ENCODE measurements at places on chromosomes 11 and 22.

DNA sequence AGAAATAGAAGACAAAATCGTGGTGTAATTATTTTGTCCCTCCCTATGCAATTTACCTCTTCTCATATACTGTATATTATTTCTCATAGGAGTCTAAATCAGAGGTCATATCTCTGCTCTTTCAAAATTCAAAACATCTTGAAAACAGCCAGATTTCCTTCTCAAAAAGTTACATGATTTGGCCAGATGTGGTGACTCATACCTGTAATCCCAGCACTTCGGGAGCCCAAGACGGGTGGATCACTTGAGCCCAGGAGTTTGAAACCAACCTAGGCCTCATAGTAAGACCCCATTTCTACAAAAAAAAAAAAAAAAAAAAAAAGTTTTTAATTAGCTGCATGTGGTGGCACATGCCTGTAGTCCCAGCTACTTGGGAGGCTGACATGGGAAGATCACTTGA lies 29.0 kb upstream of the DNAJB7 start:
- no peak for DNase-seq

GRCh38 chr11:132200353-132200936 lies 830.0 kb downstream of the NTM start:
- no peak for DNase-seq

DNA sequence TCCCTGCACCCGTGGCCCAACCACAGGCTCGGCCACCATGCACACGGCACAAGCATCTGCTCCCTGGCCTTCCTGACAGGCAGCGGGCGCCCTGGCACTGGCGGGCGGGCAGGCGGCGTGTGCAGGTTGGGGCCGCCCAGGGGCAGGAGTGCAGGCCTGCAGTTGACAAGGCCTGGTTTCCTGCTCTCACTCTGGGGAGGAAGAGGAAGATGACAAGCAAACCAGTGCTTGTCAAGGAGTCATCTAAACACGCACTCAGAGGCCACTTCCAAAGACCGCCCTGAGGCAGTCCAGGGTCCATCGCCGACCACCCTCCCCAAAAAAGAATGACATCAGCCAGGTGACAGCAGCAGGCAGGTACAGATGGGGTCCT lies 65.3 kb upstream of the LINC01488 start:
- DNase-seq = no peak

- no peak for DNase-seq
These were observed 46.3 kb upstream of the ALKBH3 start for GRCh38 chr11:43834286-43834685.

GRCh38 chr22:50276143-50276542 lies 6.0 kb upstream of the MAPK11 start:
- DNase-seq = no peak

DNA sequence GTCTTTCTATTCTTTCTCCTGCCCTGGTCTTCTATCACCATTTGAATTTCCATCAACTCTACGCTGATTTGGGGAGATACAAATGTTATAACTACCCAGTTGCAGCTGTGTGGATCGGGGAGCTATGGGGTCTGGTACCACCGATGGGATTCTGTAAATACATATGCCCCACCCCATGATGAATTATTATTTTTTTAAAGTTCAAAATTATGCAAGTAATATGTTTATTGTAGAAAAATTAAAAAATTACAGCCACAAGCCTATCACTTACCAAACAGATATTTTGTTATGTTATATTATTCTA lies 52.4 kb upstream of the CLMP start:
- DNase-seq = no peak

DNA sequence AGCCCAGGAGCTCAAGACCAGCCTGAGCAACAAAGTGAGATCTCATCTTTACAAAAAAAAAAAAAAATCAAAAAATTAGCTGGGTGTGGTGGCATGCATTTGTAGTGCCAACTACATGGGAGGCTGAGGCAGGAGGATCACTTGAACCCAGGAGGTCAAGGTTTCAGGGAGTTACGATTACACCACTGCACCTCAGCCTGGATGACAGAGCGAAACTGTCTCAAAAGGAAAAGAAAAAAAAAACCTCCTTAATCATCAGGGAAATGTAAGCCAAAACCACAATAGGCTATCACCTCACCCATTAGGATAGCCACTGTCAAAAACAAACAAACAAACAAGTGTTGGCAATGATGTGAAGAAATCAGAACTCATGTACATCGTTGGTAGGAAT lies 13.4 kb downstream of the DGCR2 start:
- no peak for DNase-seq

- DNase-seq = no peak
These were observed 74.4 kb downstream of the NFAM1 start for GRCh38 chr22:42357634-42358296.

- no peak for DNase-seq
These were observed 36.0 kb downstream of the COMMD9 start for GRCh38 chr11:36253238-36253637.

GRCh38 chr11:94297985-94298576 lies 6.3 kb upstream of the IZUMO1R start:
- no peak for DNase-seq

DNA sequence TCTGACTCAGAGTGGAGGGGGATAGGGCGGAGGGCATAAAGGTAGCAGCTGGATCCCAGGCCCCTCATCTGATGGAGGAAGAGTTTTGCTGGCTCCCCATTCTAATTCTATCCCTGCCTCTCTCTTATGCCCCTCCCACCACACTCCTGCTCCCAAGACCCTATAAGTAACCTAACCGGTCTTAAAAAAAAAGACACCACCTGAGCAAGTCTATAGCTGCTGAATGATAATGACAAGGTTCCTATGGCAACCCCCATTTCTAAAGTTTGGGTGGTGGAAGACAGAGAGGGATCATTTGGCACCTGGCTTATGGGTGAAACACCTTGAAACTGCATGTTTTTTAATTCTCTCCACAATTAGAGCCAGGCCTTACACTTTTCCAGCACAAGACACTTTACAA lies 69.6 kb downstream of the LARGE1 start:
- no peak for DNase-seq

DNA sequence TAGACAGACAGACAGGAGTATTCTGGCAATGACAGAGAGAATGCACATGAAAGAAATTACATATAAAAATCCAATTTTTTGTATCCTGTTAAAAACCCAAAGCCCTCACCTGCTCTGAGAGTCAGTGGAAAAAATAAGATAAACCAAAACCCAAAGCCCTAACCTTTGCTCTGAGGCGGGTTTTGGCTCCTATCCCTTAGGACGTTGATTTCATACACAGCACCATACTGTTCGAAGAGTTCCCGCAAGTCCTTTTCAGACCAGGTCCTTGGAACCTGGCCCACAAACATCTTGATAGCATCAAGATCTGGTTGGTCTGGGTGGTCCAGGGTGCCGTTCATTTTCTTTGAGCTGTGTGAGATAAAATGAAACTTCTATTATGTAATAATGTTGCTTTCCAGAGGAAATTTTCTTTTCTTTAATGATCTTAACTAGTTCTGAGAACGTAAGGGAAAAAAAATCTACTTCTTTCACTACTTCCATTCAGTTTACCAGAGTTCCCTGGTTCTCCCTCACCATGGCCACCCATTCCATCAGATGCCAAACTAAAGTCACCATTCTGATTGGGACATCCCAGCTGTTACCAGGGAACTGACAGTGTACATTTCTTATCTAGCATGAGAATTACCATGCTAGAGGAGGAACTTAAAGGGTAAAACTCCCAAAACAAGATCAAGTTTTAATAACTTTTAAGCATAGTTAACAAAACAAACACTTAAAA lies 39.9 kb upstream of the RAPSN start:
- DNase-seq = no peak

GRCh38 chr11:95241681-95242081 lies 10.7 kb upstream of the SESN3 start:
- DNase-seq = no peak

DNA sequence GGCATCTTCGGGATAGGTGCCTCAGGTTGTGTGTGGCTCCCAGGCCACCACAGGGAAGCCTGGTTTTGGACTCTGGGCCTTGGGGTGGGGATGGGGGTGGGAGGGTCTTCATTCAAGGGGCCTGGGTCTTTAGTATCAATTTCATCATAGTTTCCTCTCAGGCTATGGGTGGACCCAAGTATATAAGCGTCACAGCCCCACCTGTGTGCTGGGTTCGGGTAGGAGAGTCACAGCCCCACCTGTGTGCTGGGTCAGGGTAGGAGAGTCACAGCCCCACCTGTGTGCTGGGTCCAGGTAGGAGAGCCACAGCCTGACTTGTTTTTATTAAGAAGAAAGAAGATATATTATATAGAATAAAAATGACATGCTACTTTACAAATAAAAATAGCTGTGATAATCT lies 422.1 kb downstream of the BRD1 start:
- no peak for DNase-seq

DNA sequence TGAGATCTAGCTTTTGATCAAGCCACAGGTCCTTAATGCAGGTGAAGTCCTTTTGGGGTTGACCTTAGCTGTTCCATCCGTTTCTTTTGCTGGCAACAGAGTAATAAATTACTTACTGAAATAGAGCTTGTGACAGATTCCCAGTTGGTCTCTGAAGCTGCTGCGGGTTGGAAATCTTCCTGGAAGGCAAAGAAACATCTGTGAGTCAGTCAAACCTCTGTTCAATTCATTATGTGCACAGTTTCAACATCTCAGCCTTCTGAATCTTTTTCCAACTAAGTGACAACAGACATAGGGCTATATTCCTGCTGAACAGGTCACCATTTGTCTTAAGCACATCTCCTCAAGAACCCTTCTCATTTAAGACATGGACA lies 88.9 kb upstream of the DDI1 start:
- DNase-seq = no peak

- DNase-seq = no peak
These were observed 35.8 kb upstream of the PRR5 start for GRCh38 chr22:44666207-44666585.

- no peak for DNase-seq
These were observed 204.9 kb downstream of the CSNK2A3 start for GRCh38 chr11:11148104-11148509.
